ENCODE measurements at places on chromosomes 13 and 19.

DNA sequence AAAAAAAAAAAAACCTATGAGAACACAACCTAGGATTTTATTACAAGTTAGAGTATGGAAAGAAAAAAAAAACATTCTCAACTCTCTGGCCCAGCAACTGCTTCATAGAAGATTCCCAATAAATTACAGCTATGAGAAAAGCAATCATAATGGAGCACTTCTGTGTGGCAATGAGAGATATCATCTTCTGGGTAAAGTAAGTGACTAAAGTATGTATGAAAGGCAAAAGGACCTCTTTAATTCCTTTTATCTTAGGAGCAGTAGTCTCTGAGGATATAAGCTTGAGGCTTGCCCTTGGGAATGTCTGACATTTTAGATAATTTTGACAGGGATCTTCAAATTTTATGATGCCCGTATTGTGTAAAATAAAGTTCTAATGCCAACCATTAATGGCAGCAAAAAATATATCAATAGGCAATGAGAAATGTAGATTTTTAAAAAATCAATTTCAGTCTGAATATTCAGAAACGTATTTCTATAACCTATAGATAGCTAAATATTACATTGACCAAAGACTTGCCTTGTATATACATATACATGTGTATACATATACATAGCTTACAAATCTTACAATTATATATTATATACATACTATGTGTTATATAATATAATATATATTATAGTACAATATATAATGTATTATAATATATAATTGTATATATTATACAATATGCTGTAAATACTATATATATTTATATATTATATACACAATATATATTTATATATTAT is 823.9 kb upstream of the SLITRK1 start:
- DNase-seq = no peak

GRCh38 chr19:4057931-4058692 is 8.6 kb downstream of the ZBTB7A start:
- peak; percentile 55 for DNase-seq

DNA sequence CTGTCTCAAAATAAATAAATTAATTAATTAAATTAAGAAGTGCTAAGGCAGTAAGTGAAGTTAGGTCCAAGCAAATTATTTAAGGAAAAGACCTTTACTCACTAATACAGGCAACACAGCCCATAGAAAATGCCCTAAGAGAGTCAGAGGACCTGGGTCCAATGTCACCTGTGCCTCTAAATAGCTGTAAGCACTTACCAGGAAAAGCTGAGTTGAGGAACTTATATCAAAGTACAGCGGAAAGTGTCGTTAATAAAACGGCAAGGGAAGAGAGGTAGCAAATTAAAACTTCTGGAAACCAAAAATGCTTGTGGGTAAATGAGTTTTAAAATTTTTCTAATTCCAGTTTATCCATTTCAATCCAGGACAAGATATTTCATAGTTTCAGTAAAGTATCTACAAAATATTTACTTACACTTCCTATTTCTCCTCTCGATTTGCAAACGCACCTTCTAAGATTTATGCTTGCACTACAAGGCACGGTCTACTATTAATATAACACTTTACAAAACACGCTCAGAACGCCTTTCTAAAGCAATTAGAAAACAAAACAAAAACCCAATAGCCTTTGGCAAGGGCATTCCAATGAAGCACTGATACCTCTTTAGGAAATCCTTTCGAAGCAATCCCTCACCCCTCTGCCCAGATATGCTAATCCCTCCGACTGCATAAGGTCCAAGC is 963 bp downstream of the VPS36 start:
- DNase-seq = no peak

- no peak for DNase-seq
Observed at GRCh38 chr13:22505489-22505888, 675.3 kb upstream of the SGCG start.

- no peak for DNase-seq
Observed at GRCh38 chr19:38889803-38890202, 9.6 kb downstream of the SIRT2 start.

DNA sequence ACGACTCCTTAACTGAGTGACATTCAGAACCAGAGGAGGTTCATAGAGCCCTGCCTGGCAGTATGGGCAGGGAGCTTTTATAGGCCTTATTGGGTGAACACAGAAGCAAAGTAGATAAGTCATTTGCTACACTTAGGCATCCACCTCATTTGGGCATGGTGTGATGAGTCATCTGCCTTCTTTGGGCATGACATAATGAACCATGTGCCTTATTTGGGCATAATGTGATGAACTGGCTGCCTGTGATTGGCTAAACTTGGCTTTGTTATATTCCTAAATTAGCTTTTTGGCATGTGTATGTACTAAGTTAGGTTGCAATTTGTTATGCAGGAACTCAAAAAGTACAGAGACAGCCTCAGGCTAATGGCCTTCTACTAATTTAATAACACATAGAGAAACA is 2210.2 kb upstream of the PCDH20 start:
- DNase-seq = no peak

GRCh38 chr13:93723316-93723715 is 496.7 kb downstream of the GPC6 start:
- DNase-seq = no peak

- peak; percentile 43 for DNase-seq
Observed at GRCh38 chr19:44905437-44906160, at the start of gene APOE. Gene APOE, plus strand, starts transcription at chr19:44905796. Its CDS starts 829 bp downstream, at chr19:44906625.

DNA sequence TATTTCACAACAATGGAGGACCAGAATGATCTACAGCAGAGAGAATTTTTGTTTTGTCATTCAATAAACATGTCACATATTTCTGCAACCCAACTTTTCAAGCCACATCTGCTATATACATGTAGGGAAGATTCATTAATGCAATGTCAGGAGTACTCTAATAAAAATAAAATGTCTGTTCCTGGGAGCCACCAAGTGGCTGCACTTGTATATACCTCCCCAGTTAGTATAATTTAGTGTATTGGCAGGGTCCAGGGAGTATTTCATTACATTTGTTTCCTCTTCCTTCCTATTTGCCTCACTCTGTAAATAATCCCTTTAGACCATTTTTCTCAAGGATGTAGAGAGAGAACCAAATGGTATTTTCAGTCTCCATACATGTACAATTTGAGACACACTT is 1169.0 kb downstream of the DIAPH3 start:
- DNase-seq = no peak

DNA sequence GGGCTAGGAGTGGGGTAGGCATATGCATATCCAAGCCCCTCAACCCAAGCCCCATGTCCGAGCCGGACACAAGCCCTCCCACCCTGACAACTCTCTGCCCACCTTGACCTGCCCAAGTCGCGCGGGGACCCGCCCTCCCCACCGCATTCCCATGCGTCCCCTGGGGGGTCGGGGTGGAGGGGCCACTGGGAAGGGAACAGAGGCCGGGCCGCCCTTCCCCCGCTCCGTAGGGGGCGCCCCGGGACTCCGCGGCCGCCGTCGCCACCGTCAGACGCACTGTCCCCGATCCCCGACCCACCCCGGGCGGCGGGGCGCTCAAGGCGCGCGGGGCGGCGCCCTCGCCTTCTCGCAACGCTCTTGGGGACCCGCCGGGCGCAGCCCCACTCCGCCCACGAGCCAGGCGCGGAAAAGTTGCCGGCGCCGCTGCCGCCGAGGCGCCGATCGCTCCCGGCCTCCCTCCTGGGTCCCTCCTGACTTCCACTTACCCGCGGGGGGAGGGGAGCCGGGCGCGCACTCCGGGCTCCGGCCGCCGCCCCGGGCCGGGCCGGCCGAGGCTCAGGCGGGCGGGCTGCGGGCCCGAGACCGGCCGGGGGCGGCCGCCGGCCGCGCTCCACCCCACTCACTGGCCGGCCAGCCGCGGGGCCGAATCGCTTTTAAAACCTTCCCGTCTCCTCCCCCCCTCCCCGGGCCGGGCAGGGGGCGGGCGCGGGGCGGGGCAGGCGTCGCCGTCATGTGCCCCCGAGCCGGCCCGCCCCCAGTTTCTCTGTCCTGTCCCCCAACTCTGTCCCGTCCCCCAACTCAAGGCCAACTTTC is 34.4 kb upstream of the NANOS3 start:
- DNase-seq = peak; percentile 59

GRCh38 chr13:112060899-112061366 is 6.0 kb upstream of the SOX1 start:
- DNase-seq = no peak

- peak; percentile 97 for DNase-seq
Observed at GRCh38 chr19:8592231-8593009, 15.2 kb upstream of the MYO1F start.

GRCh38 chr19:4327252-4327876 is 11.3 kb downstream of the STAP2 start:
- DNase-seq = peak; percentile 92

- no peak for DNase-seq
Observed at GRCh38 chr13:31978021-31978420, 53.6 kb upstream of the FRY start.

- peak; percentile 31 for DNase-seq
Observed at GRCh38 chr19:16328824-16329482, 4.3 kb downstream of the KLF2 start.

DNA sequence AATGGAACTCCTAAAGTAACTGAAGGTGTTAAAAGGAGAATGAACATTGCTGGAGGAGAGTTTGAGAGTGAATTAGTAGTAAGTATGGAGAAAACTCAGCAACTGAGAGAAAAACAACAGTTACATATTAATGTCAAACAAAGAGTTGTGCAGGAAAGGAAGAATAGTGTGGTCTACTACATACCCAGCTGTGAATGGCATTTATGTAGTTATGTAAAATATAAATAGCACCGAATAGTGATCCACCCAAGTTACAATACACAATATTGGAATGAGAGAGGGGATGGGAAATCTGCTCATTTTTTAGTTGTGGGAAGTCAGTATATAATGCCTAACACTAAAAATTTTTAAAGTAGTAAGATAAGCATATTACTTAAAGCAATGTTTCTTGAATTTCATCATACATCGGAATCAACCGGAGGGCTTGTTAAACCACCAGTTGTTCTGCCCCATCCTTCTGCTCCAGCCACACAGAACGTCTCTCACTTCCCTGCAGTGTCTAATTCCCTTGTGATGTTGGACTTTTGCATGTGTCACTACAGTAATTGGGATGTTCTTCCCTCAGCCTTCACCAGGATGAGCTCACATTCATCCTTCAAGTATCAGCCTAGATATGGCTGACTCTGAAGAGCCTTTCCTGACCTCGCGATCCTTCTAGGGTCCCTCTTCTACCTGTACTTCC is 11.5 kb downstream of the CCDC70 start:
- DNase-seq = no peak

DNA sequence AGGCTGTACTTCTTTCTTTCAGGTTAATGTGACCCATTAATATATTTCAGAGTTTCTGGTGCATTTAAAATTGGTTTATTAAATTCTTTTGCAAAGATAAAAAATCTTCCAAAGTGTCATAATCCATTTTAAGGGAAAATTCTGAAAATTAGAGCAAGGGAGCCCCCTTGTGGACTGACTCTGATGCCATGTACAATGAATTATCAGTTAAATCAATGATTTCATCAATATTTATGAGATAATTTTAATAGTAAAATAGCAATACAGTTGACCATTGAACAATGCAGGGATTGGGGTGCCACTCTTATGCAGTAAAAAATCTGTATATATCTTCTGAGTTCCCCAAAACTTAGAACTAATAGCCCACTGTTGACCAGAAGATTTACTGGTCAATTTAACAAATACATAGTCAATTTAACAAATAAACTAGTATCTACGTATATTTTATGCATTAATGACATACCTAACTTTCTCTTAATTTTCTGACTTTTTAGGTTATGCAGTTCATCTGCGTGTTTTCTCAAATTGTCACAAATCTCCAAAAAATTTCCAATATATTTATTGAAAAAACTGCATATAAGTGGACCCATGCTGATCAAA is 479.1 kb upstream of the MIR17HG start:
- peak; percentile 43 for DNase-seq

DNA sequence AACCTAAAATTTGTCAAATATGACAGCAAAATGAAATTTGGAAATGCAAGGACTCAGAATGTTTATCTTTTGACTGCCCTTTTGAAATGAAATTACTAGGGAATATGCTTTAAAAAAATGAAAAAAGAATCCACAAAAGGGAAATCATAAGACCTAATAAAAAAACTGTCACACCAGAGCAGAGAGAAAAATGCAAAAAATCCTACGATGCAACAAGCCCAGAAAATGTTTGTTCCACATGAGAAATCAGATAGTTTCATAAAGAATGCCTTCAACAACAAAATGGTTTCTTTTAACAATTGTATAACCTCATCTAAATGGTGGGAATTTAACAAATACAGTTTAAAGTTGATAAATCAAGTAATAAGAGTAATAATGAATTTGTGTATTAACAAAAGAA is 8.0 kb downstream of the LPAR6 start:
- DNase-seq = no peak

GRCh38 chr19:4534836-4535658 is at the start of gene PLIN5:
Gene PLIN5, minus strand, starts transcription at chr19:4535224. Its CDS starts 1,150 bp downstream, at chr19:4534074.
- peak; percentile 85 for DNase-seq

DNA sequence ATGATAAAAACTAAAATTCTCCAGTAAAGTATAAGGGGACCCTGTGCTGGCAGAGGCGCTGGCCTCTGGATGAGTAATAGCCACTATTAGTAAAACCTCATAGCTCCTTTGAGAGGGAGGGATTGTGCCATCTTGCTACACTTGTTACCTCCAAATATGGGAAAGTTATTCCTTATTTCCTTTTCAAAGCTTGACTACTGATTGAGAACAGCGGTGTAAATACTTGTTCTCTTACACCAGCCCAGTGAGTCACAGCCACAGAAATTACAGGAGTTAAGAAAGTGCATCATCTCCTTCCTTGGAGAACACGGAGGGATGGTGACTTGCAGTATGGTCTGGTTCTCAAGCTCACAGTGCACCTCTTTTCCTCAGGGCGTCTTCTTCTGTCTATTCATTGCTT is 379.0 kb downstream of the EFNB2 start:
- no peak for DNase-seq

- DNase-seq = no peak
Observed at GRCh38 chr13:49936968-49937273, 781 bp upstream of the SPRYD7 start.

GRCh38 chr19:42281146-42281826 is 12.2 kb downstream of the CIC start:
- DNase-seq = peak; percentile 72

DNA sequence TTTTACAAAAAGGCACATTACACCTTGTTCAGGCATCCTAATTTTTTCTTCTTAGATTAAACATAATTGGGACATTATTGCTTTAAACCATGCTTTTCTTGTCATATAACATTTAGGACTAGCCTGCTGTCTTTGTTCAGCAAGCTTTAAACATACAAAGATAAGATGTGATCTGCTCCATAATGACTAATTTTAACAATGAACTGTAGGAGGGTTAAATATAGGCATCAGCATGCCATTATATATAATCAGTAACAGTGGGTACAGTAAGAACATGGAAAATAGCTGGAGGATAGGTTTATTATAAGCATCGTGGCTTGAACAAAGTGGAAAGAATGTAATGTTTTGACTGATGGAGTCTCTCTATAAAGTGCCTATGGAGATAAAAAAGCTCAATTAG is 661.7 kb downstream of the SLITRK6 start:
- DNase-seq = no peak

- DNase-seq = no peak
Observed at GRCh38 chr13:21998279-21998990, 327.6 kb downstream of the FGF9 start.

Measured in hematopoietic multipotent progenitor cell treated with erythropoietin and hydrocortisone succinate and interleukin-3 and kit ligand, for 8 days (in vitro differentiated cells).